ENCODE measurements at places on chromosomes 12 and 14.

DNA sequence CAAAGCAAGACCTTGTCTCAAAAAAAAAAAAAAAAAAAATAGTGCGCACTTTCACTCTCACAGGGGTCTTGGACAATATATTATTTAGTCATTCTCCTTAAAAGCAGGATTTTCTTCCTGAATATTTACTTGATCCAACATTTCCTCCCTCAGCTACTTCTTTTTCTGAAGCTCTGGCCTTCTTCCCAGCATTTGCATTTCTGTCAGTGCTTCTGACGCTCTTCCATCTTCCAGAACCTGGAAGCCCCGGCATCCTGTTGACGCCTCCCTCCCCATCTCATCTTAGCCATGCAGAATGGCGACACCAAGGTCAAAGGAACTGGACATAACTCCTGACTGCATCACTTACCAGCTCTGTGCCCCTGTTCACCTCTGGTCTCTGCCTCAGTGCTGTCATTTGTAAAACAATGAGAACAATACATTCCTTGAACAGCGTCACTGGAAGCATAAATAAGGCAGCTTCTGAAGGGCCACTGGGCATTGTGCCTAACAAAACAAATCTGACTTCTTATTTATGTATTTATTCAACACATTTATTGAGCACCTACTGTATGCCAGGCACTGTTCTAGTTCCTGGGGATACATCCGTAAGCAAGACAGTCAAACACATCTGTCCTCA lies 90.9 kb upstream of the MDM1 start:
- DNase-seq: no peak

- DNase-seq: no peak
These were observed 29.3 kb downstream of the FGD6 start for GRCh38 chr12:95187865-95188415.

- no peak for DNase-seq
These were observed 168.6 kb downstream of the ALX1 start for GRCh38 chr12:85448548-85449139.

- DNase-seq: no peak
These were observed 759.9 kb upstream of the FLRT2 start for GRCh38 chr14:84770030-84770429.

DNA sequence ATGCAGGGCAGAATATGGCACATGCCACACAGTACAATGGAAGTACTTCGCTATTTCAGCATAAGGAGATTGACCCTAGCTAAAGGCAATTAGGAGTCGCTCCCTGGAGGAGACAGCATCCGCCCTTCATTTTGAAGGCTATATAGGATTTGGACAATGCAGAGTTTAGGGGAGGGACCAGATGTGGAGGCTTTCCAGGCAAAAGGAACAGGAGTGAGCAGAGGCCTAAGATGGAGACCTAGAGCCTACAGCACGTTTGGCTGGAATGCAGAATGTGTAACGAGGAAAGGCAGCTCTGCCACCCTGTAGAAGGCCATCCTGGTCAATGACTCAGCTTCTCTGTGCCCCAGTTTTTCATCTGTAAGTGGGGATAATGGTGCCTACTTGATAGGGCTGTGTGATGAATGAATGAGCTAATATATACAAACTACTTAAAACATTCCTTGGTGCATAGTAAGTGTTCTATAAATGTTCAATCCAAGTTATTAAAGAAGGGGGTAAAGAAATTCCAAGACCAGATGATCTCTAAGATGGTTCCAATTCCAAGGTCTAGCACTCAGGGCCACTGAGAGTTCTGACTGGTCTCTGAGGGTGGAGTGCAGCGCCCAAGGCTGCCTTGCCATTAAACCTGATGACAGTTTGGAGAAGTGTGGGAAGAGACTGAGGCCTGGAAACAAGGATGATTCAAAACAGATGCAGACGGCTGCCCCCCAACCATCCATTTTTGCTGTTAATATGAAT lies 54.3 kb upstream of the FRMD6 start:
- no peak for DNase-seq

DNA sequence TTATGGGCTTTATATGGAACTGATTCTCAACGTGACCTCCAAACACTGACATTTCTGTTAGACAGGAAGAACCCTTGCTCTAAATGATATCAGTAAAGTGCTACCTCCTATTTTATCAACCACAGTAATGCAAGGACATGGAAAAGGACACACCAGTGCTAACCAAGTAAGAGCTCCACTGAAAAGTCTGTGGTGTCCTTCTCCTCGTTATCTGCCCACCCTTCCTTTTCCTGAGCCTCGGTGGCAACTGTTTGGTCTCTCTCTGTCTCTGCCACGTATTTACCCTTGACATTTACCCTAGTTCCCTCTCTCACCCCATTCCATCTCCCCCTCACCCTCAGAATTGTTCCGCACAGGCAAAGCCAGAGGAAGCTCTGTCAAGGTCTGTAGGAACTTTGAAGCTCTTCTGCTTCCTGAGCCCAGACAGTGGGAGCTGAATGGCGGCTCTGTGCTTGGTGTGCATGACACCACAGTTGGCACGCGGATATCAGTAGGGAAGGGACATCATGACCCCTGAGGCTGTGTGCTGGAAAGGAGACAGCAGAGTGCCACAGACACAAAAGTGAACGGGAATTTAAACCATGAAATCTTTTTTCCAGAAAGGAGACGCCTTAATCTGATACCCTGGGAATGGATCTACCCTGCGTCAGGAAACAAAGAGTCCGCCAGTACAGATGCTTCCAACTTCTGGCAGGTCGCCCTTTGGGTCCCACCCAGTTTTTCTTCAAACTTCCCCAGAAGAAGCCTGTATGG lies 50.8 kb downstream of the NTN4 start:
- no peak for DNase-seq

GRCh38 chr14:31947076-31947475 lies 130.0 kb upstream of the ARHGAP5 start:
- DNase-seq: no peak

DNA sequence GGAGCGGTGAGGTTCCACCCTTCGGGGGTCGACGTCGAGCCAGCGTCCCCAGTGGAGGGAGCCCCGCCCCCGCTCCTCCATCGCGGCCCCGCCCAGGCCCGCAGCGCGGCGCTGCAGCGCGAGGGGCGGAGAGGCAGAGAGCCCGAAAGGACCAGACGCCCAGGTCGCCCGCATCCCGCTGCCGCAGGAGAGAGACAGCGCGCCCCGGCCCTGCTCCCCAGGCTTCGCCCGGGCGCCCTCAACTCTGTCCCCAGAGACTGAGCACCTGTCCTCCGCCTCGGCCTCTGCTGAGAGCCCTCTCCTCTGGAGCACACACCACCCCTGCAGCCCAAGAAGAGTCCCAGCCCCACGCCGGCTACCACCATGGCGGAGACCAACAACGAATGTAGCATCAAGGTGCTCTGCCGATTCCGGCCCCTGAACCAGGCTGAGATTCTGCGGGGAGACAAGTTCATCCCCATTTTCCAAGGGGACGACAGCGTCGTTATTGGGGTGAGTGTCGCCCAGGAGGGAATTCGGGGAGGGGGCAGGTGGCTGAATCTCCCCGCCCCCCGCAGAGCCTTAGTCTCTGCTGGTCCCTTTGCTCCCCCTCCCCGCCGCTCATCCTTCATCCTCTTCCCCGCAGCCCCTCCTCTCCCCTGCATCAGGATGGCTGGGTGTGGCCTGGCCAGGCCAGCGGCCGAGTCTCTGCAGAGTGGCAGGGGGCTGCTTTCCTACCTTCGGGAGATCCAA lies at the start of gene KIF5A:
TSS of gene KIF5A (plus strand) at position 136 of the 732 bp plus-strand sequence. CDS start at position 364, 228 bp downstream.
- no peak for DNase-seq

DNA sequence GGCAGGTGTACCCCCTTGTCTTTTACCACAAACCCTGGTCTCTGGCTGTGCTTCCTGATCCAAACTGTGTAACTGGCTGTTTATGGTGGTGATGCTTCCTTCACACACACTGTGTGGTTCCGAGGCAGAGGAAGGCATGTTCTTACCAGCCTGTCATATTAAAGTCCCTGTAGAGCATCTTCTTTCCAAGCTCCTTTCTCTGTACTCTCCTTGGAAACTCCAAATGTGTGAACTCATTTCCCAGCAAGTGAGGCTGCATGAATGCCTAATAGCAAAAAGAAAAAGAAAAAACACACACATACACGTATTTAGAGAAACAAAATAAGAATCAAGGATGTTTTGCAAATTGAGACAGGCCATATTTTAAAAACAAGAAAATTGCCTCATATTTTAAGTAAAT lies 214.9 kb downstream of the PPM1H start:
- no peak for DNase-seq

DNA sequence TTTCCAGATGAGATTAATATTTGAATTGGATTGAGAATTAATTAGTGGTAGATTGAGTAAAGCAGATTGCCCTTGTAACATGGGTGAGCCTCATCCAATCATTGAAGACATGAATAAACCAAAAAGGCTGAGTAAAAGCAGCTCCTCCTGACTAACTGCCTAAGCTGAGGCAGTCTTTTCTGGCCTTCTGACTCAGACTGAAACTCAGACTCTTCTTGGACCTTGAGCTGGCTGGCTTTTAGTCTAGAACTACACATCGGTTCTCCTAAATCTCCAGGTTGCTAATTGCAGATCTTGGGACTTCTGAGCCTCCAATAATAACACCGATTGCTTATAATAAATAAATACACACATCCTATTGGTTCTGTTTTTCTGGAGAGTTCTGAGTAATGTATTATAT lies 24.0 kb downstream of the FKBP11 start:
- DNase-seq: no peak

GRCh38 chr12:92706594-92706993 lies 3.8 kb downstream of the PLEKHG7 start:
- DNase-seq: no peak

DNA sequence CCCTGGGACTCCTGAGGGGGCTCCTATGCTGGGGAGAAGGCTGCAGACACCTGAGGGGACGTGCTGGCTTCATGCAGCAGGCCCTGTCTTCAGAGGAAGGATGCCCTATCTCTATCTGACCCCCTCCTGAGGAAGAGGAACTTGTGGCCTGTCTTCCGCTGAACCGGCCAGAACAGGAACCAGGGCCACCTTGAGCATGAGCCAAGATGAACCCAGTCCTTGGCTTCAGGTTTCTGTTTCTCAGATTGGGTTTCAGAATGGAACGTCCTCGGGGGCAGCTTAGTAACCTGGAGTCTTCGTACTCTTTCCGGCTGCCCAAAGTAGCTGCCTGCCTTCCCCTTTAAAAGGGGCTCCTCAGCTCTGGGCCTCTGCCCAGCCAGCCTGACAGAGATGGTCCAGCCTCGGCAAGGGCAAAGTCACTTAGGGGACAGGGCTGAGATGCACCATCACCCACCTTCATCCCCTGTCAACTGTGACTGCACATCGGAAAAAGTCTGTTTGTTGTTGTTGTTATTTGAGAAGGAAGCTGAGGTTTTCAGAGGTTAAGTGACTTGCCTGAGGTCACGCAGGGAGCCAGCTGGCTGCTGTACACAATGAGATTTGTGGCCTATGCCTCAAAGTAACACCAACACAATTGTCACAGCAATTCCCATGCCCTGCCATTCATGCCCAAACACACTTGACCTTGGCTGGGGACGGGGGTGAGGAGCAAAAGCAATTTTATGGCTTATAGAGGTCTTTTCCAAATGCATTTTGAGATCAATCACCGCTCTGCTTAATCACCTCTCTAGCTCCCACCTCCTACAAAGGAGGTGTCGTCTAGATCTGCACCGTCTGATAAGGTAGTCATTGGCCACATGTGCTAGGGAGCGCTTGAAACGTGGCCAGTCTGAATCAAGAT lies 13.4 kb downstream of the ASB2 start:
- no peak for DNase-seq

- no peak for DNase-seq
These were observed 51.9 kb upstream of the TSPAN11 start for GRCh38 chr12:30874455-30875321.
